Nephron progenitor cell (in vitro differentiated cells): ENCODE measurements at places on chromosomes 7 and 10.

GRCh38 chr7:140653319-140654108, 12.9 kb upstream of the DENND2A start:
- peak; percentile 71 for DNase-seq

DNA sequence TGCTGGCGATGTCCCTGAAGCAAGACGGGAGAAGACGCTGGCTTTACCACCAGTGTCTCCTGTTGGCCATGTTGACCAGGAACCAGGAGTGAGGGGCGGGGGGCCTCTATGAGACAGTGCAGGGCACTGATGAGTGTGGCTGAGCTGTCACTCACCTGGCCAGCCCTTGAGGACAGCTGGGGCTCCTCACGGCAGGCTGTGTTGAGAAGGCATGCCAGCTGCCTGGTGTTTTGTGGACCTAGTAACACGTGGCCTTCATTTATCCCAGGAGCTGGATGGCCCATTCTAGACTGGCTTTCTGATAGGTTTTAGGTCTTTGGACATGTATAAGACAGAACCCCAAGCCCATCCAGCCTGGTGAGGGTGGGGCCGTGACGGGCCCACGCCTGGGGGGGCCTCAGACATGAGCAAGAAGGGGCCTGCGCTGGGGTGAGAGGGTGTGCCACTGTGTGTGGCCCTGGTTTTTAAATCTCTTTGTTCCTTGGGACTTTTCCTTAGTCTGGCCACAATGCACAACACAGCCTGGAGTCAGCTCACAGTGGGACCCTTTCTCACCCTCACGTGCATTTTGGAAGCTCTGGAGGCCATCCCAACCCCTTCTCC, 10.5 kb downstream of the RHBDD2 start:
- DNase-seq = no peak

DNA sequence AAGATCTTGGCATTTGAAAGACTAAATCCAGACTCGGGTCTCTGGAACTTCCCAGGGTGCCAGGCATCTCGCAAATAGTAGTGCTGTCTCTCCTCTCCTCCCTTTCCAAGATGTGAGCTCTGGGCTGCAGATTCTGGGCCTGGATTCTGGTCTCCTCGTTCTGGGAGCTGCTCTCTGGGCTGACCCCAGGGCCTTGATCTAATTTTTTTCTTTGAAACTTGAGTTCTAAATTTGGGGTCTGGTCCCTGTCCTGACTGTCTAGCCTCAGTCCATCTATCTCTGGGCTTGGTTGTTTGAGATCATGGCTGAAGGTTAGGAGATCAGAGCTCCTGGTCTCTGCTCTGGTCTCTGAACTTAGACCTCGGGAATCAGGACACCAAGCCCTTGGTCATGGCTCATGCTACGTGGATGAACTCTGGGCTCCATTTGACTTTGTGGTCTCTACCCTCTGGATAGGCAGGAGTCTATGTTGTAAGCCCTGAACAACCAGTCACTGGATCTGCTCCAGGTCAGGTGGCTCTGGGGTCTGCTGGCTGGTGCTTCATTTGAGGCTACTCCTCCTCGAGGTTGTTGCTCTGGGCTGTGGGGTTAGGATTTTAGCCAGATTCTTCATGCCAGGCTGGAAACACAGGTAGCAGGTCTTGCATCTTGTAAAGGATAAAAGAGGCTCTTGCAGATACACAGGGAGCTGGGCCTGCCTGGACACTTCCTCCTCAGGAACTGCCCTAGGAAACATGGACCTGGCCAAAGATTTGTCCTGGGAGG, 8.0 kb upstream of the MBL2 start:
- no peak for DNase-seq

- no peak for DNase-seq
These were observed 24.8 kb upstream of the ZNF735 start for GRCh38 chr7:64182036-64182790.

GRCh38 chr10:32065856-32066255, 9.6 kb upstream of the KIF5B start:
- no peak for DNase-seq

DNA sequence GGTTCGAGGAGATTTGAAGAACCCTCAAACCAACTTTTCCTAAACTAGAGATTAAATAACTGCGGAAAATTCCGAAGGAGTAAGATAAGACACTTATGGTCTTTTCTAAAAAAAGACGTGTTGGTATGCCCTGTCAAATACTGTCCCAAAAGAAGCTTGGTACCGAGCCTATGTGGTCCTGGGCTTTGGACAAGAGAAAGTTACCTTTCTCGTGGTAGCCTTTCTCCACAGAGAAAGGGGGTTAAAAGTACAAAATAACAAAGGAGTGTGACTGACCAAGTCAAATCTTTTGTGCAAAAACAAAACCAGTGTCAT, 56.2 kb upstream of the JCAD start:
- no peak for DNase-seq

DNA sequence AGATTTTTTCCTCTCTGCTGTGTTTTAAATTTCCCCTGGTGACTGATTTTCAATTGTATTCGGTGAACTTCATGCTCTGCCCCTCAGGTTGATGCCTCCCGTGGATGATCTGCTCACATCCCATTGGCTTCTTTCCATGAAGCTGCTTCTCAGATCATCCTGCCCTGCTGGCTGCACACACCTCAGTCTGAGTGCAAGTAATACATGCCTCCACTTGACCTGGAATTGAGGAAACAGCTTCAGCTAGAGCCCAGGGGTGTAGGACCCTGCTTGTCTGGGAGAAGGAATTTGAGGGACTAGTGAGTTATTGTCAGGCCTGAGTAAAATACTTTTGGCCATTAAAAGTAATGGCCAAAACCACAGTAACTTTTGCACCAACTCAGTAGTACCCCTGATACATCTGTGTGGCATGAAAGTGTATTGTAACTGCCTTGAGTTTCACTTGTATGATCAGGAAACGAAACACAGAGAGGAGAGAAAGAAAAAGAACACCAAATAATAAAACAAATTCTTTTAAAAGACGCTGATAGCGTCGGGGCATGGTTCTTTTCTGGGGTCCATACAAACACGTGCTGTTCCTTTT, 49.4 kb downstream of the SPAM1 start:
- no peak for DNase-seq

- DNase-seq = no peak
These were observed 80.3 kb downstream of the LRRC17 start for GRCh38 chr7:102992938-102993717.

- DNase-seq = no peak
These were observed 95.8 kb downstream of the NRP1 start for GRCh38 chr10:33238643-33239042.

GRCh38 chr10:79149662-79150443, 81.1 kb downstream of the ZMIZ1 start:
- peak; percentile 54 for DNase-seq

GRCh38 chr7:137081321-137082093, 213.1 kb downstream of the CHRM2 start:
- no peak for DNase-seq

- DNase-seq = peak; percentile 95
These were observed 201.2 kb upstream of the NFE2L3 start for GRCh38 chr7:25950488-25951413.

- no peak for DNase-seq
These were observed 64.6 kb upstream of the MACROH2A2 start for GRCh38 chr10:69988094-69988493.

DNA sequence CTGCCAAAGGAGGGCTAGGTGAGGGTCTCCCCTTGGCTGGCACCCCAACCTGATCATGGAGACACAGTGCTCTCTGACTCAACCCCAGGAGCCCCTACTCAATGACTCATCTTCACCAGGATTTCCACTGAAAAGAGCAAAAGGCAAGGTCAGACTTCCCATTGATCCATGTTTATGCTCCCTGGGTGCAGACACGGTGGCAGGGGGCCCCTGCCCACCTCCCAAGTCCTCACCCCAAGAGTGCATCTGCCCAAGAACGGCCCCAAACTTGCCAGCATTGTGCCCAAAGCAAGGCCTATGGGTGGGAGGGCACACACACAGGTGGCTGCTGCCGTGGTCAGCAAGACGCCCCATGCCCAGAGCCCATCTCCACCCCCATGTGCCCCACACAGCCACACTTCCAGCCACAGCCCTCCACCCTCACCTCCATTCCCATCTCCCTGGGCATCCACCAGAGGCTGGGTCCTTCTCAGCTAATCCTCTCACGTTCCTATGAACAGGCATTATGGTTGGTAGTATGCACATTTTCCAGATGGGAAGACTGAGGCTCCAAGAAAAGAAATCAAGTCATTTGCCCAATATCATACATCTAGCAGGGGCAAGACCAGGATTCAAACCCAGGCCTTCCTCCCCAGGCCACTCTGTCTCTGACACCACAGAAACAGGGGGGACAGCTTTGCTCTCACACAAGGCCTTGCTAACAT, 31.3 kb downstream of the FAM53B start:
- no peak for DNase-seq

GRCh38 chr7:134028853-134029252, 98.3 kb upstream of the LRGUK start:
- no peak for DNase-seq

DNA sequence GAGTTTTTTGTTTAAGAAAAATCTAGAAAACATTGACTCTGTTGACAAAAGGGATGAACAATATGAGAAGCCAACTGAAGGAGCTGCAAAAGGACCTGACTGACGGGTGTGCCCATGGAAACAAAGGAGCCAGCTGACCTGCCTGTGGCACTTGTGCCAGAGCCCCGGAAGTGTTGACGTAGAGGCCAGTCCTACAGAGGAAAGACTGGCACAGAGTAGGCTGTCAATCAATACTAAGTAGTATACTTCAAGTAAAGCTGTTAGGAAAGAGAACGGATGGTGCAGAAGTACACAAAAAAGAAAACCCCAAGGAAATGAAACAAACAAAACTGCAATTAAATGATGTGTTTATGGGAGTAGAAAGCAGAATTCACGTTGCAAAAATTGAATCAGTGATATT, 19.0 kb upstream of the ABI1 start:
- DNase-seq = no peak

DNA sequence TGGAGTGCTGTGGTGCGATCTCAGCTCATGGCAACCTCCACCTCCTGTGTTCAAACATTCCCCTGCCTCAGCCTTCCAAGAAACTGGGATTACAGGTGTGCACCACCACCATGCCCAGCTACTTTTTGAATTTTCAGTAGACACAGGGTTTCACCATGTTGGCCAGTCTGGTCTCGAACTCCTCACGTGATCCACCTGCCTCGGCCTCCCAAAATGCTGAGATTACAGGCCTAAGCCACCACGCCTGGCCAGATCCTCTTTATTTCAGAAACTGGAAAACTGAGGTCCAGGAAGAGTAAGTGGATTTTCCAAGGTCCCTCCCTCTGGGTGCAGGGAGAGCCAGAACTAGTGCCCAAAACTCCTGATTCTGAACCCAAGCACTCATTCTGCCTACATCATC, 413.1 kb upstream of the AUTS2 start:
- no peak for DNase-seq

- DNase-seq = no peak
These were observed 43.8 kb downstream of the LRRC18 start for GRCh38 chr10:48895803-48896195.

DNA sequence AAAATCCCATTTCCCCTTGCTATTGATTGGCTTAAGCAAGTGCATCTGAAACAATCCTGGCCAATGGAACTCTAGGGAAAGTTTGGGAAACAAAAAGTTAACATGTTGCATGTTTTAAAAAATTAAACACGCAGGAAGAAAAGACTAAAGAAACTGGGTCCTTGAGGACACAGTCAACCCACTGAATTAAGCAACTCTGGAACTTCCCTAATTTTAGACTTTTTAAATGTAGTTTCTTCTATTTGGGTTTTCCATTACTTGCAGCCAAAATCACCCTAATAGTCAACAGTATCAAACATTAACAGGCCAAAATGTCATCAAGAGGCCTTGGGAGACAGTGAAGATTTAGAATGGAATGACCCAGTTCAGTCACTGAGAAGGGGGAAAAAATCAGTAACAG, 40.6 kb downstream of the OSBPL3 start:
- DNase-seq = no peak

GRCh38 chr7:102991077-102991539, 78.3 kb downstream of the LRRC17 start:
- DNase-seq = no peak

GRCh38 chr10:78147202-78147601, 113.5 kb downstream of the RPS24 start:
- DNase-seq = no peak

- DNase-seq = no peak
These were observed 1611.6 kb upstream of the LRRTM3 start for GRCh38 chr10:65314253-65314652.

- DNase-seq = no peak
These were observed 500.4 kb downstream of the MAGI2 start for GRCh38 chr7:78953090-78953489.

DNA sequence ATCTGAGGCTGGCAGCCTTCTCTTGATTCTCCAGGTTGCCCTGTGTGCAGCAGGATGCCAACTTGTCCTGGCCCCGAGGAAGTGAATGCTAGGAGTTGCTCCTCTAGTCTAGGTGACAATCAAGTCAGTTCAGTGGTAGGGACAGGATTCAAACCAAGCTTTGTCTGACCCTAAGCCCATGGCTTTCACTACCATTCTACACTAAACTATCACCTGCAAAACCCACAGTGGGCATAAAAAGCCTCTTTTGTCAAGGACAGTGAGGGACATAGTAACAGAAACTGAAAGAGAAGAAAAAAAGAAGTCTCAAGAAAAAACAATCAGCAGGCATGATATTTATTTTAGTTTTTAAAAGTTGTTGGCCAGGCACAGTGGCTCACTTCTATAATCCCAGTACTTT, 33.5 kb downstream of the KCNMA1 start:
- no peak for DNase-seq

- DNase-seq = no peak
These were observed 12.9 kb upstream of the ABCA13 start for GRCh38 chr7:48158404-48158803.

GRCh38 chr10:84156009-84156408, 16.7 kb downstream of the GHITM start:
- no peak for DNase-seq
